ENCODE measurements at places on chromosomes 4 and X.

DNA sequence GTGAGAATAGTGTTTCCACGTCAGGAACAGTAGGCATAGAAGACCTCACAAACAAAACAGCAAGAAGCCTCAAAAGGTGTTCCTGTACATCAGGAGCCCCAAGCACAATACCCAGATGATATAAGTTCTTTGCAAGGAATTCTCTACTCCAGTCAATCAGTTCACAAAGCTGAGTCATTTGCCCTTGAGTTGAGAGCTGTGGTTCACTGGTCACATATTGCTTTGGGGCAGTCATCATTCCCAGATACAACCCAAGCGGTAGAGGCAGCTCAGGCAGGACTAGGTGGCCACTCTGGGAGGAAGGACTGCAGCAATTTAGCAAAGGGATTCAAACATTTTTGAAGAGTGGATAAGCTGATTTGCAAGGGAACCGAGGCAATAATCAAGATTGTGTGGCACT is 551.5 kb upstream of the ZFP42 start:
- DNase-seq: no peak

DNA sequence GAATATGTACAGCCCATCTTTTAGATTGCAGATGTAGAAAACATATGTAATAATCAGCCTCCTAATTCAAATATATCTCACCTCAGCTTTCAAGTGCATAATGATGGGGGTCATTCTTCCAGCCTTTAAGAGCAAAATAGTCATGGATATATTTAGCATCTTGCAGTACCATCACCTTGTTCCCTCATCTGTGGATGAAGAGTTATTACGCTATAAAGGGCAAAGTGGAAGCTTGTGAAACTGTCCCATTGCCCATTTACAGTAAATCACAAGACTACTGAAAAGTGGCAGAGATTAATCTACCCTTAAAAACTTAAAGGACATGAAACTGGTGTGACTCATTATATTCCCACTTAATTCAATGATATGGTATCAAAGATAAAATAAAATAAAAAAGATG is 979.7 kb upstream of the HS3ST1 start:
- DNase-seq: no peak

DNA sequence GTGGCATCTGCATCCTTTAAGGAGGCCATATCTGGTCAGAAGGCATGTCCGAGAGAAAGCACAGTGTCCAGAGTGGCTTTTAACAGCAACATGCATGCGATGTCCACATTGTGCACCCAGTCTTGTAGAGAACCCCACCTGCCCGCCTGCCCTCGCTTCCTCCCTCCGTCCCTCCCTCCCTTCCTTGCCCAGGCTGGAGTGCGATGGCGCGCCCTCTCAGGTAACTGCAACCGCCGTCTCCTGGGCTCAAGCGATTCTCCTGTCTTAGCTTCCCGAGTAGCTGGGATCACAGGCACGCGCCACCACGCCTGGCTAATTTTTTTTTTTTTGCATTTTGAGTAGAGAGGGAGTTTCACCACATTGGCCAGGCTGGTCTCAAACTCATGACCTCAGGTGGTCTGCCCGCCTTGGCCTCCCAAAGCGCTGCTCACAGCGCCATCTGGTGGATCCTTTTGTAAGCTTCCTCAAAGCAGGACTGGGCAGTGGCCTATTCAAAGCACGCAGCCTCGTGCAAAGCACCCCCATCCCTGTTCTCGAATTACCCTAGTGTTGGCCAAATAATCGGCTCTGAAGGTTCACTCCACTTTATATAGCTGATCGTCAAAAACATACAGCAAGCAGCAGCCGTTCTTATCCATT is 15.0 kb downstream of the BRCC3 start:
- no peak for DNase-seq

DNA sequence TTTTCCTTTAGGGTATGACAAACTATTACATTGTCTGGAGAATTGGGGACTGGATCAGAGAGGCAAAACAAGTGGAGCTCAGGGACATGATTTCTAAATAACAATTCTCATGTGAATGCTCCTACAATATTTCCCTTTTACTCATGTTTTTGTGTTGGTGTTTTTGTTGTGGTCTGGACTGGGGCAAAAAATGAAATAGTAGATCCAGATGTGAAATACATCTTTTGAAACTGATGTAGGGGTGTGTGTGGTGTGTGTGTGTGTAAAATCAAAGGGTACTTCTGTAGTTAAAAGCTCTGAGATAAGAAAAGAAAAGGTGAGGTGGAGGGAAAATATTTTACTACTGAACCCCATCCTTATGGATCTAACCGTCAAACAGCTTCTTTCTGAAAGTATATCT is 188.4 kb upstream of the RPL34 start:
- DNase-seq: no peak

DNA sequence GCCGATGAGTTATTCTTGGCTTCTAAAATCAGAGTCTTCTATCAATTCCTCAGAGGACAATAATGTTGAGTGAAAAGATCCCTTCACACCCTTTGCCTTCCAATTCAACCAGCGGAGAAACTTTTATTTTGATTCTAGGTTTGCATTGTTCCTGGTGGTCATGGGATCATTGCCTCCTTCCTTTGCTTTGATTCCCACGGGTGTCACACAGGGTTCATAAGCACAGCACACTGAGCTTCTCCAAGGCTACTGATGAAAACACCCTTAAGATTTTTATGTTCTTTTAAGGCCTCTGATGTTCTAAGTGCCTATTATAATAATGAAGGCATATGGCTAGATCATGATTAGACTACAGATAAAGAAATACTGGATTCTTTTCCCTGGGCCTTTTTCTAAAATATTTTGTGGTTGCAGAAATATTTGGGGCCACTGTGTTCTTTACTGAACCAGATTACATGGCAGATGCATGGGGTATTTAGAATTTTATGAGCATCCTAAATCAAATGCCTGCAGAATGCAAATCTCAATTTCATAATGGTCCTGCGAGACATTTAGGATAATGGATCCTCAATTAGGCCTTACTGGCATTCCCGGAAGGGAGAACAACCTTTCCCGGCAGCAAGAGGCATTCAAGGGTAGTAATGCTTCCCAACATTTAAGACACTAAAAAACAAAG is 43.9 kb upstream of the FGFBP2 start:
- no peak for DNase-seq

- DNase-seq: no peak
Observed at GRCh38 chr4:64774626-64775025, 365.4 kb upstream of the TECRL start.

DNA sequence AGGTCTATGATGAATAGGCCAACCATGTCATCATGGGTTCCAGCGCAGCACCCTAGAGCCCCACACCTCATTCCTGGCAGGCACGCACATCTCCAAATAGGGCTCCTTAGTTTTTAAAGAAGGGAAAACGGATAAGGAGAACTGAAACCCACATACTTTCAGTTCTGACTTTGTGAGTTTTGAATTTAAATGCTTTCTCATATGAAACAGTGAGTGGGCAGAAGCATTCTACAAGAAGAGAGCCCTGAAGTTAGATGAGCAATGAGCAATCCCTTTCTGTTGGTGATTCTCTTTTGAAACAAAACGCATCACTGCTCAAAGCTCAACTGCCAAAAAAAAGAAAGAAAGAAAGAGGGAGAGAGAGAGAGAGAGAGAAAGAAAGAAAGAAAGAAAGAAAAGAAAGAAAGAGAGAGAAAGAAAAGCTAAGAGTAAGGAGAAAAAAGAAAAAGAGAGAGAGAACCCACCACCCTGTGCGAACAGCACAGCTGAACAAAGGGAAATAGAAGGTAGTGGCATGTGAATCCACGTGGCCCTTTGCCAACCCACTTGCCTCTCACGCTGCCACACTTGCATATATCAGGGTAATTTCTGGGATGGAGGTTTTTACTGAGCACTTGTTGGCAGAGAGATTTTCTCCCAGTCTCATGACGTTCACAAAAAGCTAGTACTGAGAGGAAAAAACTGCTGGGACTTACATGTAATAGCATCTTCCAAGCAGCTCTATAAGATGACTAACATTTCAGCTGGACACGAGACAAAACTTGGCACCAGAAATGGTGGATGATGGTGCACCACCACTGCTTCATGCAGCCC is 31.0 kb downstream of the TMSB4X start:
- DNase-seq: no peak

GRCh38 chr4:740656-741282 is 35.1 kb downstream of the PCGF3 start:
- no peak for DNase-seq

DNA sequence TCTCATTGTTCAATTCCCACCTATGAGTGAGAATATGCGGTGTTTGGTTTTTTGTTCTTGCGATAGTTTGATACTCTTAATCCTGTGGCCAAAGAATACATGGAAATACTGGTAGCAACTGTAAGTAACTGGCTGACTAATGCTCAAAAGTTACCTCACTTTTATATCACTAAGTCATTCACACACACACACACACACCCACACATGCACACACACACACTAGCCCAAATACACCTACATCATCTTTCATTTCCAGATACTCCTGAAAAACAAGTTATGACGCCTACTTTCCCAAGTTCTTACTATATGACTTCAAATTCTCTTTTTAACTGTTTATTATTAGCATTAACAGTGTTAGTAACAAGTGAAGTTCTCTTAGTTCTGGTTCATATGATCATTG is 101.3 kb downstream of the DCHS2 start:
- DNase-seq: no peak

GRCh38 chr4:121112530-121112929 is 40.2 kb upstream of the NDNF start:
- no peak for DNase-seq

GRCh38 chr4:66034671-66035070 is 364.4 kb upstream of the EPHA5 start:
- DNase-seq: no peak

DNA sequence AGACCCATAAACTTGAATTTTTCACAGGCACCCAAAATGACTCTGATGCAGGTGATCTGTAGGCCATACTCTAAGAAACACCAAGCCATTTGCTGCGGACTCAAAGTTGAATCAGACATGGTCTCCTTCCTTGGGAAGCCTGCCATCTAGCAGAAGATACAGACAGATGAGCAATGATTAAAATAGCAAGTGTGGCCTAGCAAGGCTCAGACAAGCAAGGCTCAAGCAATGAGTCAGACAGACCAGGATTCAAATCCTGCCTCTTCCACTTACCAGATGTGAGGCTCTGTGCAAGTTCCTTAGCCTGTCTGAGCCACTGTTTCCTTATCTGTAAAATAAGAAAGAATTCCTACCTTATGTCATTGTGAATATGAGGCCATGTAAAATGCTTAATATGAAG is 2.3 kb downstream of the CCDC149 start:
- DNase-seq: no peak

- DNase-seq: no peak
Observed at GRCh38 chr4:1728061-1728980, 7.0 kb downstream of the TACC3 start.

- DNase-seq: no peak
Observed at GRCh38 chrX:154986826-154987575, 35.5 kb downstream of the F8 start.

DNA sequence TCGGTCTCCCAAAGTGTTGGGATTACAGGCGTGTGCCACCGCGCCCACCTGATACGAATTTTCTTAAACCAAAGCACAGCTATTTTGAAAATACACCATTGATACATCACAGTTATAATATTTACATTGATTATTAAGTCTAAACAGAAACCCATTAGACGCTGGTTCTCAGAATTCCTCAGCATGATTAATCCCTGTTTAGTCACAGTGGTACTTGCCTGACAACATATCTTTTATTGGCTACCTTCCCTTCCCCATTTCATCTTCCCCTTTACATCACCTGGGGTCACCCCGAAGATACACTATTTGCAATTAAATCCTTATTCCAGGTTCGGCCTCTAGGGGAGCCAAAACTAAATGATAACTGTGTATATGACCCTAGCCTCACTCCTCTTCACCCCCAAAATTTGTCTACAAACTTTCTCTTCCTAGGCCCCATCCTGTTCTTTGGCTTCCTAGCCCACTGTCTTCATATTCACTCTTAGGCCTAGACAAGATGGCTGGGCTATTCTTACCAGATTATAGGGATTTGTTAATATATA is 36.8 kb upstream of the IL1RAPL1 start:
- no peak for DNase-seq

DNA sequence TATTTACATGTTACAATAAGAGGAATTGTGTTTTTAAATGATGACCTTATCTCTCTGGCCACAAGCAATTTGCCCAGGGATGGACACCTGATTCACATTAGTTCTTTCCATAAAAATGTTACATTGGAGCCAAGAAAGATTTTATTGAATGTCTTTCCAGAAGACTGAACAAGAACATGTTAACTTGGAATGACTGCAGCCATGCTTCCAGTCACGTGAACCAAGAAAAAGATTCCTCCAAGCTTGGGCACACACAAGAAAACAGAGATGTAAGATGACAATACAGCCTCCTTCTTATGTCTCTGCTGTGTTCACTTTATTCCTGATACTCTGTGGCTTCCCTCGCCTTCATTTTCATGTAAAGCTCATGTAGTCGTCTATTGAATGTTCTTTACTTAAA is 737.6 kb downstream of the TRIML1 start:
- DNase-seq: no peak

DNA sequence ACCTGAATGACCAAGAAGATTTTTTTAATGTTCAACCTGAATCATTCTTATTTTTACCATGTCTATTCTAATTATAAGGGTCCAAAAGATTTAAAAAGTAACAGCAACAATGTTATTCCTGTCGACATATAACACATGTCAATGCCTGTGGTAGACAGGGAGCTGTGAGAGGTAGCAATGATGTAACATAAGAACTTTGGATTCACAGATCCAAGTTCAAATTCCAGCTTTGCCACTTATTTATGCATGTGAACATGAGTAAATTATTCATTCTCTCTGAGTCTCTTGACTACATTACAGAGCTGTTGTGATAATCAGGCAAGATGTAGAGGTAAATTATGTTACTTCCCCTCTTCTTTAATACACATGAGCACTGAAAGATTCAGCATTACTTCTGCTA is 54.5 kb downstream of the KLHL8 start:
- DNase-seq: no peak

- no peak for DNase-seq
Observed at GRCh38 chr4:184293552-184293951, 75.9 kb upstream of the ENPP6 start.

GRCh38 chrX:31629195-31629594 is 557.4 kb upstream of the FTHL17 start:
- DNase-seq: no peak

- DNase-seq: no peak
Observed at GRCh38 chr4:165866019-165866650, 6.9 kb upstream of the TLL1 start.

GRCh38 chrX:139758809-139759208 is 50.8 kb upstream of the MCF2 start:
- DNase-seq: no peak

- no peak for DNase-seq
Observed at GRCh38 chr4:80266902-80267380, 477 bp downstream of the FGF5 start.

DNA sequence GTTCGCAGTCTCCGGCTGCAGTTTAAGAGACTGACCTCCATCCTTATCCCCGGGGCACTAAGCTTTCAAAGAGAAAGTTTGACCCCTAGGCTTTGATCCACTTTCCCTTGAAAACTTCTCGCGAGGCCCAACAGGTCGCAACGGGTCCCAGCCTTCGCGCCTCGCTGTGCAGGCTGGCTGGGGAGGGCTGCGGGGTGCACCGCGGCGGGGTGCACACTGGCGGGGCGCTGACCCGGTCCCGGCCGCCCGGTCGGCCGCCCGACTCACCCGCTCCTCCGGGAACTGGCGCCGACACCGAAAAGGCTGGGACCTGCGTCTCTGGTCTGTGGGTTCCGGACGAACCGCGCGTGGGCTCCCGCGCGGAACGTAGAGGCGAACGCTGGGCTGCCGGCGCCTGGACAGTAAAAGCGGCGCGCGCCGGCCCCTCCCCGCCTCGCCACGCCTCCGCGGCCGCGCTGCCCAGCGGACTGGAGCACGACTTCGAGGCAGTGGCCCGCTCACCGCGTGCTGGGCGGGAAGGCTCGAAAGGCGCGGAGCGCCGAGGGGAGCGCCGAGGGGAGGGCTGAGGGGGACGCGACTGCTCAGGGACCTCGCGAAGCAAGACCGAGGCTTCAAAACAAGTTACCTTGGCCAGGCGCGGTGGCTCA is at the start of gene TAF7L:
TSS of gene TAF7L (minus strand) at position 378 of the 647 bp plus-strand sequence. CDS start 3,791 bp downstream, outside the sequence.
- DNase-seq: no peak
